Hematopoietic multipotent progenitor cell (in vitro differentiated cells): ENCODE measurements at places on chromosomes 2 and 18. TPM values are rescaled to one million over a fixed set of nuclear protein-coding genes. Genes with fewer than 3 reads are reported as not detected.

GRCh38 chr2:28401411-28401810 lies 8.8 kb downstream of the FOSL2 start:
- DNase-seq: no peak

GRCh38 chr2:140440815-140441214 lies 1660.6 kb upstream of the NXPH2 start:
- no peak for DNase-seq

DNA sequence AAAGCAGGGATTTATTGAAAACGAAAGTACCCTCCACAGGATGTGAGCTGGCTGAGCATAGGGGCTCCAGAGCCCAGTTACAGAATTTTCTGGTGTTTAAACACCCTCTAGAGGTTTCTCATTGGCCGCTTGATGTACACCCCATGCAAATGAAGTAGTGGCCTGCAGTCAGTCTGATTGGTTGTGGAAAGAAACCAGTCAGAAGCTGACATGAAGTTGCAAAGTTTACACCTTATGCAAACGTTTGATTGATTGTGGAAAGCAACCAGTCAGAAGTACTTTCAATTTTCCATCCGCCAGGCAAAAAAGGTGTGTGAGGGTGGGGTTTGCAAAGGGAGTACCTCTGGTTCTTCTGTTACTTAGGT lies 62.3 kb downstream of the VWA3B start:
- DNase-seq: peak; percentile 63

PDE1A gene
- total RNA-seq: 0.27 TPM

GRCh38 chr2:128320906-128321771 lies 2.5 kb upstream of the HS6ST1 start:
- DNase-seq: no peak

NR4A2 gene
- total RNA-seq: 6.7 TPM

NT5C1B gene
- not detected for total RNA-seq

DNA sequence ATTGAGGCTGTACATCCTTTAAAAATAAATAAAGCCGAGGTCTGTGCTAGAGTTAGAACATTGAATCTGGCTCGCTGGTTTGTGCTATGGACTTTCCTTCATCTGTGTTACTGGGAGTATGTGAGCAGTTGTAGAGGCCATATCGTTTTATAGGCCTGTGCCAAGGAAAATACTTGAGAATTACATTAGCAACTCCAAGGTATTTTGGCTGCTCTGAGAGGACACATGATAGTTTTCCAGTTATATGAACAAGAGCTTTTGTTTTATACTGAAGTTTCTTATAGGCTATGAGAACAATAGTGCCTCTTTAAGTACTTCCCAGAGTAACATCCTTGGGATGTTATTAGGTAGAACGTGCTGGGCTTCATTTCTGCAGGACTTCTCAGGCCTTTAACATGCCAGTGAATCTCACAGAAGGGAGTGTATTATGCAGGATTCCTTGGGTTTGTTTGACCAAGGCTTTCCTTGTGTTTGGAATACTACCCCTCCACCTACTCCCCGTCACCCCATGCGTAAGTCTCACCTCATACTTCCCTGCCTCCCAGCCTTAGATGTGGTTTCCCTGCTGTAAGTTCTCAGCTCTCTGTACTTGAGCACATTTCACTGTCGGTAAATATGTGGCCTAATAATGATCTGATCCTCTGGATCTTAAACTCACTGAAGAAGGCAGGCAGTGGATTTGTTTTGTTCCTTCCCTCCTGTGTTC lies 21.0 kb downstream of the TCF7L1 start:
- DNase-seq: no peak

- DNase-seq: no peak
These were observed 90.6 kb upstream of the ANKRD30BL start for GRCh38 chr2:132252191-132252893.

RNU2-63P gene
- under 0.01 TPM for total RNA-seq

PJVK gene
- 0.81 TPM for total RNA-seq

DNA sequence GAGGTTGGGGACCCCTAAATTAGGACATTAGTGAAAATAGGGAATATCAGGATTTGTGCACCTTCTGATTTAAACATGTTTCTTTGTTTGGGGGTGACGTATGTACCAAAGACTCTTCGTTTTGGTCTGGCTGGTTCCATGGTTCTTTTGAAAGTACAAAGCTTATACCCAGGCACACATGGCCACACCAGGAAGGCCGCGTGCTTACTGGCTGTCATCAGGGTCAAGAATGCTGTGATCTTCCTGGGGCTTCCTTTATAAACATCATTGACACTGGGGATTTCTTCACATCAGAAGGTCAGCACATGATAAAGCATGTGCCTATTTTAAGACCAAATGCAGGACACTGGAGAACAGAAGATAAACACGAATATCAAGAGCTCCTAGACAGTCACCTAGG lies 230.6 kb upstream of the ID2 start:
- DNase-seq: no peak

DNA sequence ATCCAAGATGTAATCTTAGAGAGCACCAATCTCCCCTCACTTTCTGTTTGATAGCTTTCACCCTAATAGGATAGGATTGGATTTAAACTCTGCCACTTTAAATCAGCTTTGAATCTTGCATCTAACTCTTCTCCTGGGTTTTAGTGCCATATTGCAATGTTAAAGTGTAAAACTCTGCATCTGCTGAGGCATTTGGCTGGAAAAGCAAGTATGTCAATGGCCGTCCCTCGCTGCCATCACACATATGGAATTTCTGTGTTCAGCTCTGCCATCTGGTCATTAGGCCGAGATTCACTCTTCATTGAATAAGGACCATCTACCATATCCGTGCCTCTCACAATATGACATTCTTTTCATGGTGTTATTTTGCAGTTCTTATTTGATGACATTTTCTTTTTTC lies 728.1 kb upstream of the PIK3C3 start:
- DNase-seq: no peak

GRCh38 chr2:33212151-33212550 lies 264.3 kb upstream of the RASGRP3 start:
- no peak for DNase-seq

DNA sequence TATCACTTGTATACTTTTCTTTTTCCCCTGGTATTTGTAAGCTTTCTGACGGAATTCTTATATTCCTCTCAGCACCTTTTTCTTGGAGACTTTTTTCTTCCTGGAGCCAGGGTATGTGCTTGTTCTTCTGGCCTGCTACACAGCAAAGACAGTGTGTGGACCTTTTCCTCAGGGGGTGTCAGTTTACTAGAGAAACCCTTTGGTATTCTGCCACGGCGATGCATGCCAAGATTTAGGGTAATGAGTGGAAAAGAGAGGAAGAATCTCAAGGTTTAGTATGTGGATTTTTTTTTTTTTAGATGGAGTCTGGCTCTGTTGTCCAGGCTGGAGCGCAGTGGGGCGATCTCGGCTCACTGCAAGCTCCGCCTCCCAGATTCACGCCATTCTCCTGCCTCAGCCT lies 152.2 kb downstream of the PHLPP1 start:
- DNase-seq: no peak

GRCh38 chr18:9708057-9708433 lies at the start of gene RAB31:
TSS of gene RAB31 (plus strand) at chr18:9708301. CDS start at chr18:9708406, 105 bp downstream.
- DNase-seq: no peak

- DNase-seq: no peak
These were observed 20.9 kb downstream of the NCK2 start for GRCh38 chr2:105765415-105766299.

DNA sequence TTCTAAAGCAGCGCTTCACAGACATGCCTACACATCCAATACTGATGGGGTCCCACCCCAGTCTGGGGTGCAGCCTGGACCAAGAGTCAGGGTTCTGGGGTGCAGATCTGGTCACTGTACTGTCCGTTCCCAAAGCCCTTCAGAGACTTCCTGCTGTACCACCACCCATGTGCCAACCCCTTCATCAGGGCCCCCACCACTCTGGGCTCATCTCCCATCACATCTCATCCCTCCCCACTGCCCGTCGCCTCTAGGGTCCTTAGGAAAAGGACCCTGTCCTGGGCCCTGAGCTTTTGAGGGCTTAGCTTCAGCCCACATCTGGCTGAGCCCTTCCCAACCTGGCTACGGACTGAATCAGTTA lies 37.9 kb upstream of the ID2 start:
- DNase-seq: no peak

DNA sequence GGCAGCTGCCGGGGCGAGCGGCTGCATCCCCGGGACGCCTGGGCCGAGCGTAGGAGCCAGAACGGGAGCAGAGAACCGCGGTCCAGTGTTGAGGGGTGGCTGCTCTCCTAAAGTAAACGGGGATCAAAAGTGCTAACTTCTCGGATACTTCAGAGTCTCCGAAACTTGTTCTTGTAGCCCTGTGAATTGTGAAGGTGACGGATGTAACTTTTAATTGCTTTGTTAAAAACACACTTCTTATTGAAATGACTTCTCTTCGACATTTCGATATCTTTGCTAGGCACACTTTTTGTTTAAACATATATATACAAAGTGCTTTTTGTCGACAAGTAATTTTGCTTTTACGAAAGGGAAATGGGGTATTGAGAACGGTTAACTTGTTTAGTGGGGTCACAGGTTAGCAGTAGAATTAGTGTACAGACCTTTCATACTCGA lies 540 bp downstream of the ATP9B start:
- peak; percentile 36 for DNase-seq

DNA sequence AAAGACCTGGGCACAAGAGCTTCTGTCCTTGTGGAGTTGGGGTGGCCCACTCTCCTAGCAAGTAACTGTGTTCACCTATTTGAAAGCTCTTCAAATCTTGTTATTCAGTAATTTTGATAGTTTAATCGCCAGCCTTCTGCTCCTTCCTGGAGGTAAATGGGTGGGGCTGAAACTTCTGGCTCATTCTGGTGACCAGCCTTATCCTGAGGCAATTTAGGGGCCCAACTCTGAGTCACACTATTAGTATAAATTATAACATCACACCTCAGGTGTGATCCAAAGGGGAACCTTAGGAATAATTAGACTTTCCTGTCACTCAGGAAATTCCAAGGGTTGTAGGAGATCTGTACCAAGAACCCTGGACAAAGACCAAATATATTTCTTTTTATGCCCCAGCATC lies 255.8 kb upstream of the RGPD4 start:
- no peak for DNase-seq

DIS3L2 gene
- total RNA-seq: 39.0 TPM

DNA sequence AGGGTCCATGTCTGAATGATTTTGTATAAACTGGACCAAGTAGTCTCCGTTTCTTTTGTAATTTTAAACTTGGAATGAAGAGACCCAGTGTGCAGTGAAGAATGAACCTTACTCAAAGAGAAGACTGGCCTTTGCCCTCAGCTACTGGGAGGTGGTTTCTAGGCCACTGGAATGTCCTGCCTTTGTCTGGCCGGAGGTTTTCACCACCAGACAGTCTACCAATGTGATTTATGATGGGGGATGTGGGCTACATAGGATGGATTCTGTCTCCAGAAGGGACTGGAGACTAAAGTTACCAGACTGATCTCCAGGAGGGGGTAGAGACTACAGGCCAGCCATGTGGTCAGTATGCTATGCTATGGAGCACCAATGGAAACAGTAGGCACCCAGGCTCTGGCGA lies 42.8 kb upstream of the RAB31 start:
- DNase-seq: no peak

- no peak for DNase-seq
These were observed 377.1 kb downstream of the CDH19 start for GRCh38 chr18:66226782-66227181.

DNA sequence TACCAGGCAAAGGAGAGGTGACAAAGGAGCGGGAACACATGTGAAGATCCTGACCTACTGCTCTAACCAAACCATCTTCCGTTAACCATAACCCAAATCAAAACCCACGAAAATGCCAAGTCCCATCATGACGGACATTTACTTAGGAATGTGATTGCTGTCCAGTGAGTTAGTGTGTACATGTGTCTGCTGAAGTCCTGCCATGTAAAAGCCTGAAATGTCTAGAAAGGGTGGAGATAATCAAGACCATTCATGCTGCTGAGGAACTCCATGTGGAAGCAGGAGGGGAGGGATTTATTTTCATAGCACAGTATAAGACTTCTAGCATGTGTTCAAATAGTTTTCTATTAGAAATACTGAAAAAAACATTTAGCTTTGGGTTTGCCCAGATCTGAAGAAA lies 137.0 kb upstream of the BOD1L2 start:
- DNase-seq: no peak

GRCh38 chr18:69895066-69896047 lies 52.3 kb downstream of the CD226 start:
- no peak for DNase-seq

GRCh38 chr2:53985646-53986045 lies 14.9 kb upstream of the PSME4 start:
- DNase-seq: no peak

DNA sequence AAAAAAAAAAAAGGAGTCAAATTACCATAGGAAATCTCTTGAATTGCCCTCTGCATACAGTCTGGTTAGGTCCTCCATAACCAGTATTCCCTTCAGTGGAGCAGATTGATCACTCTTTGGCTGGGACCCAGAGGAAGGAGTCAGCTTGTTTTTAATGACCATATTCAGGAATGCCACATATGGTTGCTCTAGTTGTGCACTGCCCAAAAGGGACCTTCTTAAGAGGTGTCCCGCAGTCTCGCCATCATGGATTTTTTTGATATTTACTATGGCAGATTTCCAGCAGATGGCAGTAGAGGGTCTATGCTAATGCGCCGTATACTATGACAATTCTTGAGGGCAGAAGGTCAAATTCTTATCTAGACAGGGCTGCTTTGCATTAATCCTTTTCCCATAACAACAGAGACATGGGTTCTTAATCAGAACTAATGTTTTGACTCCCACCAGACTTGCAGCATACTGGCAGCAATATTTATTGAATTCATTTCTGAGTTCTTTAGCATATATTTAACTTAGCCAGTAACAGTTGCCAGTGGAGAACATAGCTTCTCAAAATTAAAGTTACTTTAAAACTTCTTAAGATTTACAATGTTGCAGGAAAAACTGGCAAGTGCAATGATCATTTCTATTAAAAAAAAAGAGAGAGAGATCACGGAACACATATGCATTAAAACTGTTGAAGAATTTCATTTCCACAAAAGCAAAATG lies 31.8 kb upstream of the INPP4A start:
- DNase-seq: peak; percentile 86

GRCh38 chr2:236888794-236889780 lies 196.6 kb upstream of the COPS8 start:
- DNase-seq: no peak

DYNC1I2 gene
- 42.8 TPM for total RNA-seq

GRCh38 chr2:127106457-127106990 lies 430 bp downstream of the BIN1 start:
- no peak for DNase-seq

GRCh38 chr2:137467246-137467862 lies 496.9 kb upstream of the HNMT start:
- no peak for DNase-seq

POMC gene
- total RNA-seq: 23.4 TPM

CD28 gene
- total RNA-seq: 0.27 TPM

- no peak for DNase-seq
These were observed 7.2 kb downstream of the BABAM2 start for GRCh38 chr2:27897717-27898116.

DNA sequence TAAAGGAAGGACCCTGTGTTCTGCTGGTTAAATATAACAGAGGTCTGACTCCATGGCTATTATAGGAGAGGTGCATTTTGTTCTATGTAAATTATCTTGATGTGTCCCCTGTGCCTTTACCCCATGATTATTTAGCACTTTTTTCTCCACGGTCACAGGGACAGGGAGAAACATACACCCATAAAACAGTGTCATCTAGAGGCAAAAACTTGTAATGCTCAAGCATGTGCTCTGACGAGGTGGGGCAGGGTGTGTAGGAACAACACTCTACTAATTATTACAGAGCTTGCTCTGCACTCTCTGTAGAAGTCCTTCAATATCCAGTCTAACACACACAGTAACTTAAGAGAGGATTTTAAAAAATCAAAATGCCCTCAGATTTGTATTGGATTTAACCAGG lies 187.9 kb downstream of the NEDD4L start:
- DNase-seq: no peak

FASTKD2 gene
- total RNA-seq: 26.7 TPM

ZAP70 gene
- 19.1 TPM for total RNA-seq
